ENCODE measurements at places on chromosomes 11 and 22.
A peak's percentile ranks its signal among the peaks of the same experiment; 100 is the strongest.

DNA sequence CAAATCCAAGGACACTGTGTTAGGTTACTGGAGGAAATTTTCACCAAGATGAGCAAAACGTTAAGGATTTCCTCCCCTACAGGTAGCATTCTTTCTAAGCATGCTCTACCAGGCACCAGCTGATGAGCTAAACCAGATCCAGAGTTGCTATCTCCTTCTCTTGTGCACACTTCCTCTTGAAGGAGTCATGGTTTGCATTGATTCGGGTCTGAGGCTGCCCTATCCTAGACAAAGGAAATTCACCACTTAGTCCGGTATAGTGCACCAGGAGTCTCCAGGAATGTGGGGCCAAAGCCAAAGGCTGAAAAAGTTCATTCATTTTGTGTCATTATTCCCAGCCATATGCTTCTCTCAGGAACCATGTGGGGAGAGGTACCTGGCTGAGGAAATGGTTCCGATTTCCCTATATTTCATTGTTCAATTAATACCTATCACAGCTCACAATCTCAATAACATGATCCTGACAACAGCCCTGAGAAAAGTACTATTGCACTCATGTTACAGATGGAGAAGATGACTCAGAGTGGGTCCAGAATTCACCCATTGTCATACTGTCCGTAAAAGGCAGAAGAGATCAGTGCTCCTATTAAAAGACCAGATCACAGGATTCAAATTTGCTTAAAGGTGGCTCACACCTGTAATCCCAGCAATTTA, 39.1 kb downstream of the SLC35F2 start:
- H3K27me3 ChIP-seq = no peaks in the 10 kb centered on the region
- no peak overlapping the region for H3K4me3 ChIP-seq
- H3K27ac ChIP-seq = no peak overlapping the region

GRCh38 chr22:37626556-37627075, 12.9 kb upstream of the SH3BP1 start:
- H3K4me3 ChIP-seq = peak overlapping the region; percentile 20
- peak overlapping the region; percentile 86 for H3K27ac ChIP-seq
- H3K27me3 ChIP-seq = no peaks in the 10 kb centered on the region
- DNase-seq = no peak

DNA sequence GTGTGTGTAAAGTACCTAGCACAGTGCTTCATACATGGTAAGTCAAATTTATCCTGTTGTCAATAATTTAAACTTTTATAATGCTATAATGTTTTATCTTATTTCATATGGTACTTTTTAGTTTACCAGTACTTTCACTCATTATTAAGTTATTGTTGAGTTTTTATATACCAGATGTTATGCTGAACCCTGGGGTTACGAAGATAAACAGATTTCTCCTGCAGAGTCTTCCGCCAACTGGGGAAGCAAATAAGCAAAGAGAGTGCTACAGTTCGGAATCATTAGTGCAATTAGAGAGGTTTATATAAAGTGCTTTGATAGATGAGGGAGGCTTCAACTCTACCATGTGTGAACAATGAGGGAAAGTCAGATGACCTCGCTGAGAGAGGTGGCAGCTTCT, 362.3 kb downstream of the DYNC2H1 start:
- no peak overlapping the region for H3K4me3 ChIP-seq
- H3K27ac ChIP-seq = no peak overlapping the region
- no peaks in the 10 kb centered on the region for H3K4me1 ChIP-seq
- H3K36me3 ChIP-seq = no peaks in the 10 kb centered on the region
- no peak for DNase-seq

DNA sequence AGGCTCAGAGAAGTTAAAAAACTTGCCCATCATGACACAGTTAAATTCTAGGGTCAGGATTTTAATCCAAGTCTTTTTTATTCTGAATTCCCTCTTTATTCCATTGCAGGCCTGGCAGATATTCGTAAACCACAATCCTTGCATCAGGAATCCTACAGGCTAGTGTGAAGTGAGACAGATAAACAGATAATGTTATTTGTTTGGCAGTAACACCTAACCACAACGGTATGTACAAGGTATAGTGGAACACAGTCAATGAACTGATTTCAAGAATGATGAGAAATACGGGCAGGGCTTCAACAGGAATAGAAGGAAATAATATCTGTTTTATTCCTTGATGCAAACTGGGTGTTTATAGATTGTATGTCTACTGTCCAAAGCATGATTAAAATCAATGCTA, 32.0 kb upstream of the NARS2 start:
- no peak overlapping the region for H3K4me3 ChIP-seq
- DNase-seq = no peak
- H3K27me3 ChIP-seq = peaks cover 7% of the 10 kb centered on the region
- no peaks in the 10 kb centered on the region for H3K36me3 ChIP-seq
- H3K27ac ChIP-seq = no peak overlapping the region

DNA sequence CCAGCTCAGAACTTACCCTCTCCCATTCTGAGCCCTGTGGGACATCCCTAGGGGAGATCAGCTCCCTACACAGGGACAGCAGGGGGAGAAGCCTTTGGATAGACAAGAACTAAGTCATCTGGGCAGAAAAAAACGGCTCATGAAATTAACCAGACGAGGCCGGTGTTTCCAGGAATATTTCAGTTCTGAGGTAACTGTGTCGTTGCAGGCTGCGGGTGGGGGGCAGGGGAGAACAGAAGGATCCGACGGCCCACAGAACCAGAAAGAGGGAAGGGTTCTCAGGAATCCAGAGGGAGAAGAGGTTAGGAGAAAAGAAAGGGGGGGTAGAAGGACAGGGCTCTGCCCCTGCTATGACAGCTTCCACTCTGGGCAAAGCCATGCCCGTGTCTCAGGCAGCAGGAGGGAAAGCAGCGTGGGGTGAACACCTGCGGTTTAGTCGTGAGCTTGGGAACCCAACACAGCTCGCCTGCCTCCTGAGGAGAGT, 3.6 kb downstream of the CLCF1 start:
- H3K4me1 ChIP-seq = peaks cover 37% of the 10 kb centered on the region
- peaks cover 100% of the 10 kb centered on the region for H3K27me3 ChIP-seq
- no peak for DNase-seq
- no peak overlapping the region for H3K27ac ChIP-seq
